Activated CD4-positive, alpha-beta T cell treated with anti-CD3 and anti-CD28 coated beads, Interleukin-2, amount 10 ng/mL, durations not matched to agents 24 days and 14 days (primary cell): ENCODE measurements at places on chromosomes 12 and 14. TPM values are rescaled to one million over a fixed set of nuclear protein-coding genes. Genes with fewer than 3 reads are reported as not detected.

TCTN2 gene
- total RNA-seq: 3.0 and 3.1 TPM in 2 replicates

- no peak for DNase-seq
- H3K27me3 ChIP-seq: no peaks in the 10 kb centered on the region
- H3K4me1 ChIP-seq: peaks cover 5% of the 10 kb centered on the region
These were observed 23.3 kb downstream of the BTBD7 start for GRCh38 chr14:93309427-93309966.

CLEC14A gene
- not detected in 2 replicates for total RNA-seq

DNA sequence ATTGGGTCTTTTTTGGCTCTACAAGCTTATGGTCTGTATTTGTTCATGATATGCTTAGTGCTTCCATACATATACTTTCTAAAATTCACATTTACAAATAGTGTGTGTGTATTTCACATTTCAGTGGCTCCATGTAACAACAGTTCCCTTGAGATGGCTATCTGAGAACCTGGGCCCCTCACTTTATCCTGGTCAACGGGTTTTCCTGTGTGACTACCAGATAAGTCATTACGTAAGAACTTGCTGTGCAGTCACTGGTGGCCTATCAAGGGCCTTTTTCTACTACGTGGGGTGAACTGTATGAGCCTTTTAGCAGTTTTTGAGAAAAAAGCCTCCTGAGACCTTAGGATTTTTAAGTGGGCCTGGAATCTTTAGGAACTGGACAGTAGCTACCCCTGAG is 454.1 kb downstream of the PCNX1 start:
- no peak overlapping the region for H3K27ac ChIP-seq
- no peak for DNase-seq
- H3K4me1 ChIP-seq: peaks cover 37% of the 10 kb centered on the region
- H3K36me3 ChIP-seq: peaks cover 40% of the 10 kb centered on the region

DNA sequence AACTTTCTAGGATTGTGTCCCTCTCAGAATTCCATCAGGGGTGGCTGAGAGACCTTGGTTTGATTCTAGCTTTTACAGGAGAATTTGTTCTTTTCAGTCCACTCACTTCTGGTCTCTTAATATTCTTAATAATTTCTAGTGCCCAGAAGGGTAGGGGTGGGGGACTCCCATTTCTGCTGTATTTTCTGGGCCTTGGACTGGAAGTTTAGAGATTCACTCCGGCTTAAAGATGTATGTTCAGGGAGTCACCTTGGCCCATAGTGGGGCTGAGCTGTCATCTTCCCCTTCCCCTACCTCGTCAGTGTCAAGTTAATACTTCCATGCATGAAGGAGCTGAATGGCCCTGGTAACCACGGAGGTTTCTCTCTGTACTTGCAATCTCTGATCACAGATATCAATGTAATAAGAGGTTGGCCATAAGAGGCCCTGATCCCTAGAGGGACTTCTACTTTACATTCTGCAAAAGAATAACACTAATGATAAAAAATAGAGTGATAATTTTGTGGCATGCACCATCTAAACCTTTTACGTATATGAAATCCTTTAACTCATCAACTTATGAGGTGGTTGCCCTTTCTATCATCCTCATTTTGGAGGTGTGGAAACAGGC is 6.7 kb downstream of the KRT81 start:
- no peaks in the 10 kb centered on the region for H3K36me3 ChIP-seq
- no peak overlapping the region for H3K4me3 ChIP-seq
- no peak for DNase-seq

GRCh38 chr12:26721800-26722199 is 111.2 kb downstream of the ITPR2 start:
- H3K36me3 ChIP-seq: peaks cover 14% of the 10 kb centered on the region
- no peaks in the 10 kb centered on the region for H3K27me3 ChIP-seq
- DNase-seq: no peak
- peaks cover 16% of the 10 kb centered on the region for H3K4me1 ChIP-seq

RSRC2 gene
- 99.7 and 101 TPM in 2 replicates for total RNA-seq

DNA sequence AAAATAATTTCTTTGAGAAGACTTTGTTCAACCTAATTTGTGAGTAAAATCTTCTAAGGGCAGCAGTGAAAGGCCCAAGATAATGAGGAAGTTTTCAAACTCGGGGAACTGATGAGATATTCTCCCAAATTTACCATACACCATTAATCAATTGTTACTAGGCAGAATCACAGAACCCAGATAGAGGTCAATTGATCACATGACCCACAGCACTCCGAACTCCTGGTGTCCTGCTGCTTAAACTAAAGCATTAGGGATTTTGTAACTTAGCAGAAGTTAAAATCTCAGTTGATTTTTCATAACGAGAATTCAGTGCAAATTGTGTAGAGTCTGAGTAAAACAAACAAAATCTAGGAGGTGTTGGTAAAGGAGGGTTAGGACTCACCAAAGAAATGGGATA is 207.8 kb downstream of the C12orf42 start:
- no peak for DNase-seq
- no peak overlapping the region for H3K4me3 ChIP-seq
- H3K36me3 ChIP-seq: no peaks in the 10 kb centered on the region
- H3K4me1 ChIP-seq: no peaks in the 10 kb centered on the region
- H3K27me3 ChIP-seq: peaks cover 2% of the 10 kb centered on the region

NKX2-1 gene
- total RNA-seq: not detected in 2 replicates

IGFBP6 gene
- total RNA-seq: not detected in 2 replicates

DNA sequence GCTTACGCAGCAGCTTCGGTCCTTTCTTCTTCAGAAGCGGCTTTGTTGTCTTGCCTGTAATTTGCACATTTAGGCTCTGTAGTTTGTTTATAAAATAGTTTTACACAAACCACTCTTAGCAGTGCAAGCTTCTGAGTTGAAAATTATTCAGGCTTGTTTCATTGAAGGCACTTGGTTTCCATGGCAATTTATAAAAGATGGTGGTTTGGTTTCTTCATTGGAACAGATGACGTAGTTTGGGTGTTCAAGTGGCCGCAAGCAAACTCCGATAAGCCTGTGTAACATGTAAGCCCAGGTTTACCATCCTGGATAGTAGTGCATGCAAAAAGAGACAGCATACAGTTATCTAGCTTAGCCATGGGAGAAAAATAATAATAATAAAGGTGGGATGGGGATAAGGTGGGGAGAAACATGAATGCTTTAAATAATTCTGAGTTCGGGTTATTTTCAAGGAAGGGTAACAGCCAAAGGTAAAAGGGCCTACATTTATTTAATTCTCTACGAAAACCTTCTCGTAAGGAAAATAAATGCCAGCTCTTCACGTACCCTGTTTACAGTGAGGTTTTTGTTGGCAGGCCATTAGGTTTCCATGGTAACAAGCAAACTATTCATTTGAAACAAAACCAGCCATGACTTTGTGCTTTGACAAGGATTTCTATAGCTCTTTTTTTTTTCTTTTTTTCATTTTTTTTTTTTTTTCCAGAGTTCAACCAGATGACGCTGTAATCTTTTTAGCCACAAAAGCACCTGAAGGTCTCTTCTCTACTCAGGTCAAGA is 189.6 kb upstream of the RPL10L start:
- DNase-seq: no peak
- no peak overlapping the region for H3K27ac ChIP-seq
- no peaks in the 10 kb centered on the region for H3K4me1 ChIP-seq

DNA sequence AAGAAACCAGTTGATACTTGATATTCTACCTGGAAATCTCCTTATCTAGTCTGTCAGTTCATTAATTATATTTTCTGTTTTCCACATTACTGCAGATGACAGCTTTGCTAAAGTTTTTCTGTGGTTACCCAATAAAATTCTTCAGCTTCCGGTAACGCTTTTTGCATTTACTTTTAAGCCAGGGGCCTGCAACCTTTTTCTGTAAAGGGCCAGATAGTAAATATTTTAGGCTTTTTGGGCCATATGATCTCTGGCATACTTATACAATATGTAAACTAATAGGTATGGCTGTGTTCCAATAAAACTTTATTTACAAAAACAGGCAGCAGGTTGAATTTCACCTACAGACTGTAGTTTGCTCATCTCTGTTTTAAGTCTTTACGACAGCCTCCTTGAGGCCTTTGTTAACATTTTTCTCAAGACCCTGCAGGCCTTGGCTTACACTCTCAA is 48.3 kb downstream of the SPATS2 start:
- no peaks in the 10 kb centered on the region for H3K27me3 ChIP-seq
- peaks cover 5% of the 10 kb centered on the region for H3K4me1 ChIP-seq
- no peaks in the 10 kb centered on the region for H3K36me3 ChIP-seq
- H3K27ac ChIP-seq: no peak overlapping the region
- no peak overlapping the region for H3K4me3 ChIP-seq
- no peak for DNase-seq

- no peak overlapping the region for H3K4me3 ChIP-seq
- no peak overlapping the region for H3K27ac ChIP-seq
- DNase-seq: no peak
- no peaks in the 10 kb centered on the region for H3K4me1 ChIP-seq
- no peaks in the 10 kb centered on the region for H3K36me3 ChIP-seq
These were observed 26.3 kb downstream of the ZFYVE21 start for GRCh38 chr14:103741876-103742275.

GAPDH gene
- total RNA-seq: 4,585 and 4,599 TPM in 2 replicates

DNA sequence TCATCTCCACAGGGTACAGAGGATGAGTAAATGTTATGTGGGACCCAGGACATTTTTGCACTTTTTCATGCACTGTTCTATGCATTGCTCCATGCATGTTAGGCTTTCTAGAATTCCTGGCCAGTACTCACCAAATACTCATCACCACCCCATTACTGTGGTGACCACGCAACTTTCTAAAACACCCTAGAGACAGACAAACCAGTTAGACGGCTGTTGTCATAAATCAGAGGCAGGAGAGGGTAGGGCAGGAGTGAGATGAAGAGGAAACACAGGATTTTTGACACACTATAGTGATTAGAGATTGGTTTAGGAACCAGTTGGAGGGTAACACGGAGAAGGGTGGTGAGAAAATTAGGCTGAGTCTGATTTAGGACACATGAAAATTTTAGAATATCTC is 59.3 kb downstream of the IFNG start:
- peaks cover 6% of the 10 kb centered on the region for H3K27me3 ChIP-seq
- peaks cover 7% of the 10 kb centered on the region for H3K4me1 ChIP-seq
- no peak overlapping the region for H3K27ac ChIP-seq

- H3K4me1 ChIP-seq: peaks cover 2% of the 10 kb centered on the region
- H3K36me3 ChIP-seq: no peaks in the 10 kb centered on the region
- peaks cover 3% of the 10 kb centered on the region for H3K27me3 ChIP-seq
These were observed 114.1 kb downstream of the CCDC60 start for GRCh38 chr12:119448611-119449131.

DNA sequence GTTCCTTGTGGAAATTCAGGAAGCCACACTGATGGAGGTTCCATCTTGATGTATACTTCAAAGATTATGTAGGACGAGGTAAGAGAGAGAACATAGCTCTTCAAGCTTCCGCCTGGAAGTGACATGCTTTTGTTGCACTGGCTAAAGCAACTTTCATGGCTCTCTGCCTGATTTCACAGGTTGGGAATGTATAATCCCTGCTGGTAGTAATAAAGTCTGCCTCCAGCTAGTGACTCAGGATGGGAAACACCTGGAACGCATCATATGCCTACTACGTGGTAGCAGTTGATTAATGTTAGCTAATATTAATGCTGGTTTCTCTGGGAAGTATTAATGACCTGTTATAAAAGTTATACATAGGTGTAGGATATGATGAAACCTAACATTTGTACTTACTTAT is 71.1 kb downstream of the PELI2 start:
- H3K36me3 ChIP-seq: no peaks in the 10 kb centered on the region
- peaks cover 6% of the 10 kb centered on the region for H3K4me1 ChIP-seq
- H3K27ac ChIP-seq: no peak overlapping the region
- DNase-seq: peak; percentile 44
- H3K27me3 ChIP-seq: no peaks in the 10 kb centered on the region
- no peak overlapping the region for H3K4me3 ChIP-seq

DNA sequence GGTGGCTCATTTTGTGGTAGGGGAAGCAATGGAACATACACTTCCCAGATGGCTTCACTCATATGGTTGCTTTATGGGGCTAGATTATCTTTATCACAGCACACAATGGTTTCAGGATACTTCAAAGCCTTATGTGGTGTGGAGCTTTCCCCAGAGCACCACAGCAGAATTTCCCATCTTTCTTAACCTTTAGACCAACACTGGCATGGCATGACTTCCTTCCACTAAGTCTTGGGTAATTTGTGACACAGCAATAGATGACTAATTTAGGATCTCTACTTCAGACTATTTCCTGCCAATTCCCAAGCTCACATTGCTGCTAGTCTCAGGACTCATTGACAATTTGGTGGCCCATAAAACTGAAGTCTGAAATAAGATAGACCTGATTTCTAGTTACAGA is 36.9 kb upstream of the DCN start:
- no peak overlapping the region for H3K4me3 ChIP-seq
- no peaks in the 10 kb centered on the region for H3K4me1 ChIP-seq
- H3K27me3 ChIP-seq: no peaks in the 10 kb centered on the region
- no peak for DNase-seq
- no peak overlapping the region for H3K27ac ChIP-seq

DNA sequence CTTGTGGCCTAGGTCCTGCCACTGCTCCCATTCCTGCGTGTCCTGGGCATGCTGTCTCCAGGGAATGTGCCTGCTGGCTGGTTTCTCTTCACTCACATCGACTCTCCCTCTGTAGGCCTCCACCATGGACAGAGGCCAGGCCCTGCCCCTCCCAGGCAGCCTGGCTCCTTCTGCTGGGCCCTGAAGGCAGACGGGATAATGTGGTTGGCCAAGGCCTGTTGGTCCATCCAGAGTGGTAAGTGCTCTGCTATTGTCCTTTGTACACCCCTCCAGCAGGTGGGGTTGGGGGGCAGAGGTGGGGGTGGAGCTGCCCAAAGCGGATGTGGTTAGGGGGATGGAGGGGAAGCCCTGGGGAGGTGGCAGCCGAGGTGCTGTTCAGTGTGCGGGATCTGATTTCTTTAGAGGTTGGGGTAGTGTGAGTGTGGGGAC is 9.5 kb upstream of the NR4A1 start:
- H3K4me1 ChIP-seq: peaks cover 39% of the 10 kb centered on the region
- H3K27me3 ChIP-seq: no peaks in the 10 kb centered on the region
- no peak overlapping the region for H3K27ac ChIP-seq
- no peaks in the 10 kb centered on the region for H3K36me3 ChIP-seq

CD163L1 gene
- not detected in 2 replicates for total RNA-seq

- H3K36me3 ChIP-seq: no peaks in the 10 kb centered on the region
- no peak for DNase-seq
- H3K4me1 ChIP-seq: peaks cover 12% of the 10 kb centered on the region
- H3K27me3 ChIP-seq: peaks cover 2% of the 10 kb centered on the region
These were observed 36.8 kb downstream of the ZFP36L1 start for GRCh38 chr14:68756000-68756481.

DNA sequence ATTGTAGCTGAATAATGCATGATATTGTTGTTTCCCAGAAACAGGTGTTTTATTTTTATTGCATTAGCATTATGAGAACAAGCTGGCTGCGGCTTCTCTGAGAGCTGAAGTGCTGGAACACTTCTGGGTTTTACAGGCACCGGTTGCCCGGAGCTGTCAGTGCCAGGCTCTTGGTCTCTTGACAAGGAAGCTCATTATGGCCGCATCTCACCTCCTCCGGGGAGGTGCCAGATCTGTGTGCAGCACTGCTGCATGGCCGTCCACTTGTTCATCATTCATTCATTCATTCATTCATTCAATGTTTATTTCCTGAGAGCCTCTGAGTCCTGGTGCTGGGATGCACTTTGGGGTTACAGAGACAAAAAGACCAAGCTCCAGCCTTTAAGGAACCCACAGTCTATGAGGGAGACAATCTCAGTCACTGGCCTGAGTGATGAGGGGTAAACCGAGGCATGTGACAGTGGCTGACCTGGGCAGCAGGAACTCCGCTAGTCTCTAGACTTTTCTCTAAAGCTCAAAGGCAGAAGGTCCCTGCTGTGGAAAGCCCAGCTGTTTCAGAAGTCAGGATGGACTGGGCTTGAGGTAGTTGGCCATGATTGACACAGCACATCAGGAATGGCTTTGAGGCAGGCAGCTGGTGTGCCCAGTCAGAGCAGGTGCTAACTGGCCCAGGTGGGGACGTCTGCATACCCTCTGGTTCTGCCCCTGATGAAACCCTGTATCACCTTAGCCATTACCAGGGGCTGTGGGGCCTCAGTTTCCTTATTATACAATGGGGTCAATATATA is 181.0 kb downstream of the ADGRD1 start:
- H3K4me1 ChIP-seq: no peaks in the 10 kb centered on the region
- H3K4me3 ChIP-seq: no peak overlapping the region
- H3K27me3 ChIP-seq: no peaks in the 10 kb centered on the region
- no peaks in the 10 kb centered on the region for H3K36me3 ChIP-seq
- no peak for DNase-seq
